A172 (cell line): ENCODE measurements at places on chromosomes 6 and 20.

DNA sequence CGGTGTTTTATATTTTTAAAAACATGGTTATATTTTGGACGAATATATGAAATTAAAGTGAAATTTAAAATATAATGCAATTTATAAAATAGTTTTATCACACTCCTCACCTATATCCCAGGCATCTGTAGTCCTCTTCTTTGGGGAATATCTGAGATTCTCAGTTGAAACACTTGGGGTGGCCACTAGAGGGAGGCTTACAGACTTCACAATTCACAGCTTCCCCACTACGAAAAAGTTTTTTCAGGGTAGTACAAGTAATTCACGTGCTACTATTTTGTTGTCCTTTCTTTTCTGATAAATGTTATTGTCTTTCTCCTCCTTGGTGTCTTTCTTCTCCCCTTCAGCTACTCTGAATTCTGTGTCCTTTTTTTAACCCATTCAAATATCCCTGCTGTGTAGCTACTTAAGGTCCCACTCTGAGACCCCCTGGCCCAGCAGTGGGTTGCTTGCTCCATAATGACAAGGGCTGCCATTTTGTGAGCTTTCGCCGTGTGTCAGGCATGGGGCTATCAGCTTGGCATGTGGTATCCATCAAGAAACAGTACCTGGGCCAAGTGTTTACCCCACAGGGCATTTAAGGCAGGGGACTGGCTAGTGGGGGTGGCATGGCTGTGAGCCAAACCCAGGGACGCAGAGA is 43.6 kb upstream of the PHACTR3 start:
- DNase-seq, result peak; percentile 13

DNA sequence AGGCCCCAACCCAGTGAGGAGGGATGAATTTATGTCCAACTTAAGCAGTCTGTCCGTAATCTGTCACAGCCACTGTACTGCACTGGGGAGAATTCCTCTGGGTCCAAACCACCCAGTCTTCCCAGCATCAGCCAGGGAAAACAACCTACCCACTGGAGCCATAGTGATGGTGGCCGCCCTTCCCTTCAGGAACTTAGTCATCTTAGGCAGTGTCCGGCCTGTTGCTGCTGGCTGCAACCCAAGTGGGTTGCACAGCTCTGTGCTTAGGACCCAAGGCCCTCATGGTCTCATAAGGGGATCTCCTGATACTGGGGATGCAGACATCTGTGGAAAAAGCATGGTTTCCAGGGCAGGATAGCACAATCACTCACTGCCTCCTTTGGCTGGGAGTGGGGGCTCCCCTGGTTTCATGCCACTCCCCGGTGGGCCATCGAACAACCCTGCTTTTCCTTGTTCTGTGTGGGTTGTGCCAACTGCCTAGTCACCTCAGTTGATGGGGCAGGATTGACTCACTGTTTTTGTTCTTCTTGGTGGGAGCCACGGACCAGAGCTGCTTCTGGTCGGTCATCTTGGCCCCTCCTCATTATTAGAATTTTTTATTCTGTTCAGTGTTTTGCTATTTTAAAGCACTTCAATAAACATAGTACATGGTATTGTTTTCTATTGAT is 591.9 kb downstream of the DOK5 start:
- DNase-seq, result peak; percentile 4

DNA sequence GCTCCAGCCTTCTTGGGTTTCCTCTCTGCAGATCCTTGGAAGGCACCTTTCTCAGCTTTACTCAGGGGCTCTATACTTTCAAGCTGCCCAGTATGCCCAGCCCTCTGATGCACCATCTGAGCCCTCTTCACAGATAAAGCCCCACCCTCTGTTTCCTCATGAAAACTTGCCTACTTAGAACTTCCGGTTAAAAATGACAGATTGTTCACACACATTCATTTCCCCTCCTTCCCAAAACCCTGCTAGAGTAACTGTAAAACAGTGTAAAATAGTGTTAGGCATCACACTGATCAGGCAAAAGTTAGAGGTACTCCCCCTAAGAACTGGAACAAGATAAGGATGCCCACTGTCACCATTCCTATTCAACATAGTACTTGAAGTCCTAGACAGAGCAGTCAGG is 14.0 kb upstream of the GCM1 start:
- DNase-seq, result no peak

DNA sequence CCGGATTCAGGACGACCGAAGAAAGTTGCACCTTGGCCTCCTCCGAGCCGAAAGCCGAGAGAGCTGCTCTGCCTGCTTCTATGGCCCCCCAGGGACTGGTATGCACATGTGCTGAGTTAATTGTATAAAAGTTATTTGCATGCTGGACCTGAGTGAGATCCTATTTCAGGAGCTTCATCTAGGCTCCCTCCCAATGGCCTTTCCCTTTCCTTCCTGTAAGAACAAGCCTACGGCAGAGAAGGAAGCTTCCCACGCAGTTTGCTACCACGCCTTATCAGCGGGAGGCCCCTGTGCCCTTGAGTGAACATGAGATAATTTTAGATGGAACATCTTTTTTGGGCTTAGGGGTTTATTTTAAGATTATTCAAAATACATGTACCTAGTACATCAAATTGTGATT is 65.9 kb downstream of the RIN2 start:
- no peak for DNase-seq

GRCh38 chr6:31473780-31474761 is 23.9 kb upstream of the MICB start:
- DNase-seq, result peak; percentile 38

DNA sequence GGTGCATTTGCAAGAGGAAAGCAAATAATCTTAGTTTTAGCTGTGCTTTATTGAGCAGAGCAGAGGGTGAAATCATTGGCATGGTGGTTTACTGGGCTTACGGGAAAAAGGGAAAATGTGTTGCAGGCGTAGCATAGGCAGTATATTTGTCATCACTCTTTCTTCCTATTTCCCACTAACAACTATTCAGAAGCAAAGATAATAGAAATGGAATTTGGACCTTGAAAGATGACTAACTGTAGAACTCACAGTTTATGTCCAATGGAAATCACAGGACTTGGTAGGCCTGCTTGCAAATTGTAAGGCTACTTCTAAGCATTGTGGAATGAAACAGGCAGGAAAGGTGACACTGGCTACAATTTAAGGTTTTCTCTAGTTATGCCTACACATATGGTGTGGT is 611.9 kb upstream of the MAN1A1 start:
- DNase-seq, result no peak

- DNase-seq, result no peak
These were observed 59.5 kb downstream of the PLEKHG1 start for GRCh38 chr6:150659046-150659763.
